ENCODE measurements at places on chromosomes 5 and 9.

DNA sequence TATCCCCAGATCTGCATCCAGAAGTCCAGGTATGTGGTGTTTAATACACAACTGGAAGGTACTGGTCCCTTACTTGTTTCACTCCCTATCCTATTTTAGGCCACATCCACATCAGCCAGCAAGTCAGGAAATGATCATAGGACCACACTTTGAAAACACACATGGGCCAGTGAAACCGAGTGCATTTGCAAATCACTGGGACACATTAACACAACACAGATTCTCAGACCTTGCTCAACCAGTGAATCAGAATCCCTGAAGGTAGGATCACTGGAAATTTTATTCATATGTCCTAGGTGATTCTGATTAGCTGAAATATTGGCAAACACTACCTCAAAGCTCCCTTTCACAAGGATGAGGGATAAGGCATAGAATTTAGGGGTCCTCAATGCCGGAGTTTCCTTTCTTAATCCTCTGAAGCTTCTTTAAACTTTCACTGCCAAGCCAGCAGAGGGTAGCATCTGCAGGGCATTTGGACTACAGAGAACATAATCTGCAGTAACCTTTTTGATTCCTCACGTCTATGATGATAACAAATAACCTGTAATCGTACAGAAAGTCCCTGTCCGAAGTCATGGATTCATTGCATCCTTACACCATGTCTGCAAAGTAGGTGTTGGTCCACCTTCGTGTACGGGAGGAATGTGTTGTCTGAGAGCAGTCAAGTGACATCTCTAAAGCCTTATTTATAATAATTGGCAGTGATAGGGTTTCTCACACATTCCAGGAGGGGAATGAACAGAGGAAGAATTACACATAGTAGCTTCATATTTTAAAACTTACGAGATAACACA is 11.0 kb upstream of the ABLIM3 start:
- DNase-seq = no peak

- DNase-seq = no peak
Measured at GRCh38 chr9:130499804-130500263, 55.1 kb downstream of the ASS1 start.

DNA sequence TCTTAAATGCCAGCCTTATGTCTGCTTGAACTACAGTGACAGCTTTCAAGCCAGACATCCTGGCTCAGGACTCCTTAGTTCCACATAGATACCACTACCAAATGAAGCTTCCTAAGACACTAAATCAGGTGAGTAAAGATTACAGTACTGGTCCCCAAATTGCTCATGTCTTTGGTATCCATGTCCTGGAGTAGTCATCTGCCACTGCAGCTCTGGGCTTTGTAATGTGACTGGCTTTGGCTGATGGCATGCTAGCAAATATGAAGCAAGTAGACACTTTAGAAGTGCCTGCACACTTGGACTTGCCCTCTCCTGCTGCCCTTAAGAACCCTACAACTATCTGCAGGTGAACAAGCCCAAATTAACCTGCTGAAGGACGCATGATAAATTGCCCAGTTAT is 334.9 kb downstream of the BNC2 start:
- DNase-seq = no peak

GRCh38 chr5:2985718-2986117 is 234.2 kb upstream of the IRX2 start:
- DNase-seq = no peak

DNA sequence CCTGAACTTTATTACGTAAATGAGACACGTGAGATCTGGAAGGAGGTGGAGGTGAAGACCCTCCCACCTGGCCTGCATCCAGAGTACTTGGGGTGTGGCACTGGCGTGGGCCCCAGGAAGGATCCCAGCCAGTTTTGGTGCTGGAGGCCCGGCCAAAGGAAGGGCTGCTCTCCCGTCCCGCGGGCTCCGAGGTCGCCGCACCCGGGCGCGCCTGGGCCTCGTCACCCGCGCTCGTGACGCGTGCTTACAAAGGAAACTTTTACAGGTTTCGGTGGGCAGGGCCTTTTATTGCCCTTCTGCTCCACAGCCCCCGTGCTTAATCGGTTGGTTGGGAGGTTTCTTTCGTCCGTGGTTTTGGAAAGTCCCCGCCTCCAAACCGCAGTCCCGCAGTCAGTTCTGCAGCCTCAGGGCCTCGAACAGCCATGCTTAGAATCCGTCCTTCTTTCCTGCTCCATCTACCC is 29.2 kb downstream of the CDKN2A start:
- no peak for DNase-seq

- no peak for DNase-seq
Measured at GRCh38 chr5:6752236-6752635, 39.0 kb downstream of the TENT4A start.

GRCh38 chr9:86771941-86772634 is 175.2 kb downstream of the GAS1 start:
- DNase-seq = no peak

DNA sequence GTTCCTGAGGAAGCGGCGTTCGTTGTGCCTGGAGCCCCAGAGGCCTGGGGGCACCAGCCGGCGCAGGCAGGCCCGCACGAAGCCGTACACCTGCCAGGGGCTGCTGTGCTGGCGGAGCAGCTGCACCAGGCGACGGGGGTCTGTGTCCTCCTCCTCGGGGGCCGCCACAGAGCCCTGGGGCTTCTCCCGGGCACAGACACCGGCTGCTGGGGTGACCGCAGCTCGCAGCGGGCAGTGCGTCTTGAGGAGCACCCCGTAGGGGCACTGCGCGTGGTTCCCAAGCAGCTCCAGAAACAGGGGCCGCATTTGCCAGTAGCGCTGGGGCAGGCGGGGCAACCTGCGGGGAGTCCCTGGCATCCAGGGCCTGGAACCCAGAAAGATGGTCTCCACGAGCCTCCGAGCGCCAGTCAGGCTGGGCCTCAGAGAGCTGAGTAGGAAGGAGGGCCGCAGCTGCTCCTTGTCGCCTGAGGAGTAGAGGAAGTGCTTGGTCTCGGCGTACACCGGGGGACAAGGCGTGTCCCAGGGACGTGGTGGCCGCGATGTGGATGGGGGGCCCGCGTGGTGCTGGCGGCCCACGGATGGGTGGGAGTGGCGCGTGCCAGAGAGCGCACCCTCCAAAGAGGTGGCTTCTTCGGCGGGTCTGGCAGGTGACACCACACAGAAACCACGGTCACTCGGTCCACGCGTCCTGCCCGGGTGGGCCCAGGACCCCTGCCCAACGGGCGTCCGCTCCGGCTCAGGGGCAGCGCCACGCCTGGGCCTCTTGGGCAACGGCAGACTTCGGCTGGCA is 1.3 kb downstream of the TERT start:
- DNase-seq = no peak

DNA sequence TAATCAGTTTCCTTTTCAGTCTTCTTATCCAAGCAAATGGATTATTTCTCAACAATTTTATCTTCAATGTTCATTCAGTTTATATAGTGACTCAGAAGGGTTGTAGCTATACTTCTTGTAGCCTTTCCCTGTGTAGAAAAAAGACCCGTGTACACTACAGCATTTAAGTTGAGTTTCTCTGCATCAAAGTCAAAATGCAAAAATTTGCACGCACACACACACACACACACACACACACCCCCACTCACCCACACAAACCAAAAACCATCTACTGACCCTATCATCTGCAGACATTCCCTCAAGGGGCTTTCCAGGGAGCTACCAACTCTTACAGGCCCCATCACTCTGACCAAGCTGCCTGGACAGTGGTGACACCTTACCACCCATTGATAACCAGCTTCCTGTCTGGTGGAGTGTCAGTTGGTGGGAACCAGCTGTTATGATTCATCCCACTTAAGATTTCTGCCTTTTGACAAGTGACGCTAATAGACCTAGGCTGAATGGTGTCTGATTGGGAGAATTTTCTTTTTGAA is 12.2 kb upstream of the ELL2 start:
- DNase-seq = no peak

DNA sequence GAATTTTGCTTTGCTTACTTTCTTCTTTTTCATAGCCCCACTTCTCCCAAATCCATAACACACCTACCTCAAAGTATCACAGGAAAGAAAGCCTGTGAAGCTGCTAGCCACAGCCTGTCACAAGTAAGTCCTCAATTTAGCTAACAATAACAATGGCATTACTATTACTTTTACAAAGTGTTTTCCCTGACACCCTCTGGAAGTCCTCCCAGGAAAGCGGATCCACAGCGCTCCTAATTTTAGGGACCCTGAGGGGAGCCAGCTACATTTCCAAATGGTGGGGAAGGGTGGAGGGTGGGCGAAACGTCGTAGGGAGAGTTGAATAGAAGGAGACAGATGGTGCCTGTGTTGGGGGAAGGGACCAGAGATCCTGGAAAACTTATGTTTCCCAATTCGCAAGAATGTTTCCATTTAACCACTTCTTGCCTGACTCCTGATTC is 523 bp upstream of the WWC1 start:
- DNase-seq = no peak

GRCh38 chr5:60377826-60378225 is 322.1 kb downstream of the DEPDC1B start:
- no peak for DNase-seq

Data from NCI-H1105 (cell line).